ENCODE measurements at places on chromosomes 7 and 10.

DNA sequence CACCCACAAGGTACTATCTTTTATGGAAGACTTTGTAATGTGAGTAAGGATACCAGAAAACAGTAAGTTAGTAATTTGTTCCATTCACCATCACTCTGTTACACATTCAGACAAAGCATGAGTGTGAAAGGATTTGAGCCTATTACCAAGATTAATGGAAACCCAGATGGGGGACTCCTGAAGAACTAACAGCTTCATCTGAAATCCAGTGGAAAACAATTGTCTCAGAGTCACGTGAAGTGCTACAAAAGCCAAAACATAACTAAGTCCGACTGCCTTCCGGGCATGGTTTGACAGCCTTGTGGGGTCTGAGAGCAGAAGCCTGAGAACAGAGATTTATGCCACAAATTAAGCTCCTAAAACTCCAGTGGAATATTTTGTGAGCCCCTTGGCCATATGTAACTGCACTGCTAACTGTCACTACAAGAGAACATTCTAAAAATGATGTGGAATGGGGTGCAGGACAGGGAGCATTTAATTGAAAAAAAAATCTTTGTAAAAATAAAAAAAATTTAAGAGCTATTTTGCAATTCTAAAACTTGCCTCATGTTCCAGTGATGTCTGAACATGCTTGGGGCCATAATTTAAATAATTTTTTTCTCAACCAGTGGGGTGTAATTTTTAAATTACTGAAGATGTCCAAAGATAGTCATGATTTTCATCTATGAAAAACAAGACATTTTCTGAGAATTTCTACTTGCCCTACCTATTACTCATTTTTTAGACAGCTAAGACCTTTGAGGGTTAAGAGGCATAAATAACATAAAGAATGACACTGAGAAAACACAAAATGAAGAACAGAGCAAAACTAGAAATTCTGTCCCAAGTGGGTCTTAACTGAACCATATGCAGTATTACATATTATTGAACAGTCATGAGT, 555.0 kb downstream of the INHBA start:
- no peak for DNase-seq

DNA sequence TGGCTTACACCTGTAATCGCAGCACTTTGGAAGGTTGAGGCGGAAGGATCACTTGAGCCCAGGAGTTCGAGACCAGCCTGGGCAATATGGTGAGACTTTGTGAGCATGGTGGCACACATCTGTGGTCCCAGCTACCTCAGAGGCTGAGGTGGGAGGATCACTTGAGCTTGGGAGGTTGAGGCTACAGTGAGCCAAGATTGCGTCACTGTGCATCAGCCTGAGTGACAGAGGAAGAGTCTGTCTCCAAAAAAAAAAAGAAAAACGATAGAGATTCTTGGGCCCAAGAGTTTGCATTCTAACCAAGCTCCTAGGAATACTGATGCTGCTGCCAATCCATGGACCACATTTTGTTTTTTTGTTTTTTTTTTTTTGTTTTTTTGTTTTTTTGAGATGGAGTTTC, 12.1 kb downstream of the MYOZ1 start:
- no peak for DNase-seq

DNA sequence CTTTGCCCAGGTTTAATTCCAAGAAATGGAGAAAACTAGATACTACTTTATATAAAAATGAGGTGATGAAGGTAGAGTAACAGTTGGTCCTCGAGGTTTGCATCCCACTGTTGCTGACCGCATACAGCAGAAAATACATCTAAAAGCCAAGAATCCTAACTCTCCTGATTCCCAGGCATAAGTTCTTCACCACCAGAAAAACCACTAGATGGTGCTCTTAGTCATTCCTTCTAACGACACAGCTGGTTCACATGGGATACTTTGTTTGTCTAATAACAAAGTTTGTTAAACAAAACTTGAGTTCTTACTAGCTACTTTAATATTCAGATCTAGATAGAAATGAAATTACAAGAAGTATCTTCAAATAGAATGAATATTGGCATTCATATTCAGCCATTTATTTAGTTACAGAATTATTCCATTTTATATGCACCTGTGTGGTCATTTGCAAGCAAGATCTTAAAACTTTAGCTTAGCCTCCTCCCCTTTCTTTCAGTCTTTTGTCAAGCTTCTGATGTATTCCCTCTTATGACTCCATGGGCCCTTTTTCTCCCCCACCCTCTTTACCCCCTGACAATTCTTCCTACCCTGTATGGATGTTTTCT, 54.1 kb upstream of the CYP26C1 start:
- peak; percentile 63 for DNase-seq

DNA sequence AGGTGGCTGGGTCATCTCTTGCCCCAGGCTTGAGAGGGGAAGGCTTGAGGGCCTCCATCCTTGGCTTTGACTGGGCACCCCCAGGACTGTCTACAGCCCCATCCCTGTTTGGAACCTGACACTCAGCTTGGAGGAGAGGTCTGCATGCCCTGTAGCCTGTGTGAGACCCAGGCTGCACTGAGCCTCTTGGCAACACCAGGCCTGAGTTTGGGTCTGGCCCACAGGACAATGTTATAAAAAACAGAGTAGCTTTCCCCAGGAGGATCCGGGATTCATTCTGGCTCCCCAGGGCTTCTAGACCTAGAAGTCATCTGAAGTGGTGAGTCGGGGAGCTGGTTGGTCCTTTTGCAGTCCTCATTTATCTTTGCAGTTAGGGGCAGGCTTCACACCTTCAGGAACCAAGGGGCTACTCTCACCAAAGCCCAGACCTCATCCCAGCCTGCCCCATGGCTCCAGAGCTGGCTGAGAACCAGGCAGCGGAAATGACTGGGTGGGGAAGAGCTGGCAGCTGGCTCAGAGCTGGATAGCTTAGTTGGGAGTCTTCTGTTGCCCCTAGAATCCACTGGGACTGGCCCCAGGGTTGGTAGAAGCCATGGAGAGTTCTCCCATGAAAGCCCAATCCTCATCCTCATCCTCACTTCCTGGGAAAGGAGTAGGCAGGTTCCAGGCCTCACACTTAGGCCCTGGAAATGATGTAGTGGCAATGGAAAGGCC, 68.8 kb downstream of the ADCYAP1R1 start:
- no peak for DNase-seq

DNA sequence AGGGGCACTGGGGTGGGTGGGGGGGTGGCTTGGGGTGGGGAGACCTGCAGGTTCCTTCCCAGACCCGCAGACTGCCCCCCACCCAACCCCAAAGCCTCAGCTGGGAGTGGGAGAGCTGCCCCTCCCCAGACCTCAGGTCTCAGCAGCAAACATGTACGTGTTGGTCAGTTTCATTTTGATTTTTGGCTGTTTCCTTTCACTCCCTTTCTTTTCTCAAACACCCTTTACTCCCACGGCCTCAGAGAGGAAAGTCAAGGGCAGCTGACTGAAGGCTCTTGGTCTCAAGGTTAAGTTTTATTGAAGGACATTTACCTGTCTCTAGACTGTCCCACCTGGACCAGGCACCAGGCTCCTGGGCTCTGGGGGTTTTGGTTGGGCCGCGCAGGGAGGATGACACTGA, 34.1 kb upstream of the HSPB1 start:
- no peak for DNase-seq

DNA sequence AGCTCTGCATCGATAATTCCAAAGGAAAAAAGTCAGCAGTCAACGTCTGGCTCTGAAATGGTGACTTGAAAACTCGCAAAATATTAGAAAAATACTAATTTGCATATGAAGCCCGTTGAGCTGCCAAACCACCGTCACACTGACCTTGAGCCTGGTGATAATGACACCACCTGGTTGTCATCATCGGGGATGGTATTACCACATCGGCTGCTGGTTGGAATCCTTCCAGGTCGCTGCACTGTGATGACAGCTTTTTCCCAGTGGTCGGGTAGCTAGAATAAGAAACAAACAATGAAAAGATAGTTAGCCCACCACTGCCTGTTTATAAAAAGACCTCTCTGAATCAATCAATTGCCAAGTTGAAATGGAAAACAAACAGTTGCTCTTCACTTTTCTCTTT, 41.6 kb downstream of the LAMB1 start:
- DNase-seq = no peak

- no peak for DNase-seq
These were observed 67.6 kb downstream of the DOCK1 start for GRCh38 chr10:126972635-126973414.

DNA sequence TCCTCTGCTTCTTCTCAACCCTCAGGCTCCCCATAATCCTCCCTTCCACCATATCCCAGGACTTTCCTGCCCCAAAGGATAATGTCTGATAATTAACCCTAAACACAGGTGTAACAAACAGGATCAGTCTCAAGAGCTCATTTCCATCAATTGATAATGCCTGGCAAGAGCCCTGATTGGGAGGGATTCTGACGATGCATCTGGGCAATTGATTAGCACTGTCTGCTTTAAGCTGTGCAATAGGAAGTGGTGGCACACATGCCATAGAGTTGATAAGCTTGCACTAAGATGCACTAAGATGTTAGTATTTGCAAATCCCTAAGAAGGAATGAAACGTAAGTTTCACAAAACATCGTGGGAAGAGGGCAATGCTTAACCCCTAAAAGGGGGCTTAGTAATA, 27.4 kb upstream of the EGR2 start:
- peak; percentile 5 for DNase-seq

DNA sequence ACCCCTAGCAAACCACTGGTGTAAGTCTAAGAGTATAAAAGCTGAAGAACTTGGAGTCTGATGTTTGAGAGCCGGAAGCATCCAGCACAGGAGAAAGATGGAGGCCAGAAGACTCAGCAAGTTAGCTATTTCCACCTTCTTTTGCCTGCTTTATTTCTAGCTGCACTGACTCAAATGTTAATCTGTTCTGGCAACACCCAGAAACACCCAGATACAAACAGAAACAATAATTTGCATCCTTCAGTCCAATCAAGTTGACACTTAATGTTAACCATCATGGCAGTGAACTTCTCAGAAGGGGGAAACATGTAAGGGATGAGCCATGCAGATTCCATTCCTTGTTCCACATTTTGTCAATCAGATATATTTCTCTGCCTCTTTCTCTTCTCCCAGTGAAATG, 101.8 kb upstream of the FERD3L start:
- DNase-seq = no peak

DNA sequence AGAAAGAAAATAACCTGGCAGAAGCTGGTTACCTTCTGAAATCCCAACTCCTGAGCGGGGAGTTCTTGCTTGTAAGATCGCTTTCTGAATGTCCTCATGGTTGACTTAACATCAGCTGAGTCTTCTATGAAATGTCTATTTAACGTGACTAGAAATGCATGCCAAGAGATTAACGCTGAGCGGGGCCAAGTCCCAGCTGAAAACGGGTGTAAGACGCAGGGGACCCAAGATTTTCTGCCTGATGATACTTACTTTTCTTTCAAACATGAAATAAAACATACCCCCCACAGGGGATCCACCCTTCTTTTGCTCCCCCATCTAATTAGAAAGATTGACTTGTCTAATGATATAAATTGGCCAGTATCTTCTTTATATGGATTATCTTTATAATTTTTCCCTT, 14.9 kb downstream of the OR9A2 start:
- DNase-seq = no peak

DNA sequence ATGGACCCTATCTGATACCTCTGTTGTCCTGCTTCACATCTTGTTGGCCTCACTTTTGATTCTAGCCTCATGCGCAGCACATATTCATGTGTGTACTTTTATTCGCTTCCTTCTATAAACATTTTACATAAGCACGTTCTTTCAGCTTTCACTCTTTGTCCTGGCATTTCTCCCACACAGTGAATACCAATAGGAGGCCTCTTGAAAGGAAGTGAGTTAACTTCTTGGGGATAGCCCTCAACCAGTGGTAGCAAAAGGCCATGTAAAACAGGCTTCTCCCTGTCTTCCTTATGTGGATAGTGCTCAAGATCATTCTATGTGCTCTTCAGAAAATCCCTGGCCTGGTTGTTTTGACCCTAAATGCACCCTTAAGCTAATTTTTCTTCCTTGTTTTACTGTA, 633.9 kb upstream of the MBL2 start:
- no peak for DNase-seq

GRCh38 chr7:79785556-79785955, 332.1 kb upstream of the MAGI2 start:
- DNase-seq = no peak

GRCh38 chr7:69922026-69922803, 323.9 kb downstream of the AUTS2 start:
- DNase-seq = no peak

DNA sequence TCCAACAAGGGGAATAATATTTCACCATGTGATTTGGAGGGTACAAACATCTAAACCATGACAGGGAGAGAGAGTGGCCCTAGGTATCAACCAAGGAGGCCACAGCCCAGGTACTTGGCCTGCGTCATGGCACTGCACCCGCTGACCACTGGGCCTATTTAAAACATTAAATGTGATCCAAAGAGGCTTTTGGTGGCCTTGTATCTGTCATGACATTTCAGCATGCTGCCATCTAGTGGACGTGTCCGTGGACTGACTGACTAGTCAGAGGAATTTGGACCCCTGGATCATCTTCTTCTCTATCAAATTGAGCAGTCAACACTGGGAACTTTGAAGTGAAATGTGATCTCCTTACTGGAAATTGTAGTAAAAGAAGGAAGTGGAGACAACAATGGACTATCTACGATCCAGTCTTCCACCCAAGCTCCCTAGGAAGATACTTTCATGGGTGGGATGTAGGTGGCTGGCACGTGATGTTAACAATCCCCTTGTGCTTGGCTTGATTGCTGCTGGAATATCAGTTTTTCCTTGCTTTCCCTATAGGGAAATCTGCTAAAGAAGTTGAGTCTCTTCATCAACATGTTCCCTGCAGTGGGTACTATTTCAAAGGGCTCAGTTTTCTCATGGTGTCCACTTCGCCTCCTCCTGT, 24.6 kb upstream of the ITGA8 start:
- peak; percentile 80 for DNase-seq

GRCh38 chr7:148584154-148584827, 6.3 kb upstream of the C7orf33 start:
- no peak for DNase-seq

- no peak for DNase-seq
These were observed 333.0 kb downstream of the GRID1 start for GRCh38 chr10:86033581-86033980.

DNA sequence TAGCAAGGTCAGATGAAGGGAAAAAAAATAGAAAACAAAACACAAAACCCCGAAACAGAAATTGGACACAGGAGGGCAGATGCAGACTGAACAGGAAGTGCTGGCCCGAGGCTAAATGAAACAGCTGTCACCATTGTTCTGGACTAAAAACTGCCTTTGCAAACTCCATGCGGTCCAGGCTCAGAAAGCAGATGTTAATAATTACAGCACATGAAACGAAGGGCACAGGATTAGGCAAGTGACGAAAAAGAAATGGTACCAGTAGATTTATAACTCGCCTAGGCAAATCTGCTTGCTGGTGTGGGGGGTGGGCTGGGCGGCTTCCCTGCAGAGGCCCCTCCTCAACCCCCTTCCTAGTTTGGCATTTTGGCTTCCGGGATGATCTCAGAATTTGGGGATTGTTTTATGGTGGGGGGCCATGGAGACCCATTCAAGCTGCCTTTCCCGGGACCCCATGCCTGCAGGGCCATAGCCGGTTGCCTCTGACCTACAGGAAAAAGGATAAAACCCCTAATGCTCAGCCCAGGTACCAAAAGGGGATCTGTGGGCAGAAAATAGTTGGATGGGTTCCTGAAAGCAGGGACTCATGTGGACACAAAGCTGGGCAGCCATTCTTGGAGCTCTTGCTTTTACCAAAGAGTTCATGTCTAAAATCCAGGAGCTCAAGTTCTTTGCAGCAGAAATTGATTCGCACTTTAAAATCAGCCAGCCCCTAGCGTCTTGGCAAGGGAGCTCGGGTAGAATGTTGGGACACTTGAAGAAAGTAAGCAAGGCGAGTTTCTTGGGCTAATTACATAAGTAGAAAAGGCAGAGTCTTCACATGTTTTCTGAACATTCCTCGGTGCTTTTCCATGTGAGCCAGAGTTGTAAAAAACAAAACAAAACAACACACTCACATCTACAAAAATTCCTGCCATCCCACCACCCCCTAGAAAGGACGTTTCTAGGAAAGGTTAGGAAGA, 39.0 kb upstream of the EMX2 start:
- no peak for DNase-seq

Measured in HT-29 (cell line).